AG04450 (cell line): ENCODE measurements at places on chromosomes 12 and 14. TPM values are rescaled to one million over a fixed set of nuclear protein-coding genes. Genes with fewer than 3 reads are reported as not detected.

Gene ACOT2
- polyA plus RNA-seq = 30.5 and 35.3 TPM in 2 replicates

Gene NEUROD4
- polyA plus RNA-seq = not detected in 2 replicates

Gene RNF212B
- polyA plus RNA-seq = not detected in 2 replicates

Gene B4GALNT3
- not detected in 2 replicates for polyA plus RNA-seq

Gene SMOC1
- 19.2 and 21.9 TPM in 2 replicates for polyA plus RNA-seq

Gene C12orf54
- not detected in 2 replicates for polyA plus RNA-seq

Gene NELL2
- 0.41 and 0.43 TPM in 2 replicates for polyA plus RNA-seq

Gene SMCO2
- polyA plus RNA-seq = 0.14 and 0.55 TPM in 2 replicates
